ENCODE measurements at places on chromosomes 6 and 20.

DNA sequence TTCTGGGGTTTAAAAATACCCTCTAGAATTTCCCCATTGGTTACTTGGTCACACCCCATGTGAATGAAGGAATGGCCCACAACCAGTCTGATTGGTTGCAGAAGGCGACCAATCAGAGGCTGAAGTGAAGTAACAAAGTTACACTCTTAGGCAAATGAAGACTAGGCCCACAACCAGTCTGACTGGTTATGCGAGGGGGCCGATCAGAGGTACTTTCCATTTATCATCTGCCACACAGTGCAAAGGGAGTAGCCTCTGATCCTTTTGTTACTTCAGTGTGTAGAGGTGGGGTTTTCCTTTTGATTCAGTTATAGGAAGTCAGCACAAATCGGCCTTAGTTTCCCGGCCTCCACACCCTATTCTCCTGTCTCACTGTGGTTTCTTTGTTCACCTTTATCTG, 61.2 kb upstream of the SGK1 start:
- no peak for DNase-seq

GRCh38 chr20:58224974-58225373, 3.5 kb downstream of the ANKRD60 start:
- DNase-seq: no peak

DNA sequence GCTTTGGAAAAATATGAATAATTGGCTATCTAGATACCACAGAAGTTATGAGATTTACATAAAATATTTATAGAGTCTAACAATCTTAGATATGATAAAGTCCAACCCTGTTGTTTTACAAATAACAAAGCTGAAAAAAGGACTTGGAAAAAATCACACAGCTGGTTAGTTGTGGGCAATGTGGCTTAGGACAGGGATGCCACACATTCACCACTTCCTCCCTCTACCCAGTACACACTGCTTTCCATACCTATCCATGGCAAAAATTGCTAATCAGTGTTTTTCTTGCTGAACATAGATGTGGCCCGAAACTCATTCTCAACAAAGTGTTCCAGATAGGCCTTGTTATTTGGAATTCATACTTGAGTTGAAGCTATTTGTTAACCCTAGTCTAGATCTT, 147.3 kb upstream of the BMP5 start:
- DNase-seq: no peak

DNA sequence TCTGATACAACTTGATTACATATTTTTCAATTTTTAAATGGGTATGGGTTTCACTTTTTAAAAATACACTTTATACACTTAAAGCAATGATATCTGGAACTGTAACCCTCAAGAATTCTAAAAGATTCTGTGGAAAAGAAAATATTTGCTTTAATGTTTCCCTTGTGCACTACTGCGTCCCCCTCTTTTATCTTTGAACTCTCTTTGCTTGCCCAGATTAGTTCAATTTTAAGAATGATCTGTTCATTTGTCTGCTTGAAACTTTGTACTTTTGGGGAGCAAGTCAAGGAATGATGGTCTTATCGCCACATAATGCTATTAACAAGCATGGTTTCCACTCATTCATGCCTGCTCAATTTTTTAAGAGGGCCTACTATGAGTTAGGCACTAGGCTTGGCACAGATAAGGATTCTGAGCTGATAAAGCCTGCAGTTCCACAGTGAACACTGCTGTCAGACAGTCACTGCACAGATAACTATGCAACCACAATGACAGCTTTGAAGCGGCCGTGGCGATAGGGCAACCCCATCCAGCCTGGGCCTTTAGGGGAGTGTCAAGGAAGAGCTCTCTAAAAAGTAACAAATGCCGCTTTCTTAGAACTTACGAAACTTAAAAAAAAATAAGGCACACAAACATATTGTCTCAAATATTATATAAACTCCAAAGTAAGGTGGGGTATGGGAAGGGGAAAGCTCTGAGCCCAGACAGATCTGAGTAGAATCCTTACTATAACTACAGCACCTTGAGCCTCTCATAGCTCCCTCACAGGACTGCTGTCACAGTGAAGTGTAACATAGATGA, 29.7 kb downstream of the FYN start:
- DNase-seq: no peak

DNA sequence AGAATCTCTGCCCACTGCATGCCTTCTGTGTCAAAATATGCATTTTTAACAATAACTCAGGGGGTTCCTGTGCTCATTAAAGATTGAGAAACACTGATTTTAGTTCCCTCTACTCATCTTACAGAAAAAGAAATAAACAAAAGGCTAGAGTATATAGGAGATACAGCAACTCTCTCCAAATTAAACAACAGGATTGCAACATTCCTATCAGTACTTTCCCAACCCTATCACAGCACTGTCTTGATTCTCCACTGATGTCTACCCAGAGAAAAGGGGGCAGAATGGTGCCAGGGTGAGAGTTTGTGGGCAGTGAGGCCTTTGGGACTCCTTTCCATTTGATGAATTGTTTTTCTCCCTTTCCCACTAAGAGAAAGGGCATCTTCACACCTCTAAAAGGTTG, 4.7 kb downstream of the OTOR start:
- DNase-seq: no peak

GRCh38 chr6:126063512-126064146, 77.3 kb downstream of the TRMT11 start:
- DNase-seq: no peak

DNA sequence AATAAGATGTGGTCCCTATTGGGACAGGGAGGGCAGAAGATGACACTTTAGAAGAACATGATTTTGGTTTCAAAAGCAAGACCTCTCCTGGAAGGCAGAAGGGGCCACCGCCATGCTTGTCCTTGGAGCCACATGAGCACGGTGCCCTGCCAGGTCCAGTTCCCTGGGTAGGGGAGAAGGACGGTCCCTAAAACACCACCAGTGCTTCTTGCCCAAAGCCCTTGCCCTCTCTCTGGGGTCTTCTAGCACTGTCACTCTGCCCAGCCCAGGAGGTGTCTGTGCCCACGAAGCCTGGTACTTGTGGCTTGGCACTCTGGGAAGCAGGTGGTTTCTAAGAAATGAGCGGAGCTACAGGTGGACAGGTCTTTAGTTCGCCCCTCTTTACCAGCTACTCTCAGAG, 46.0 kb downstream of the PLCG1 start:
- DNase-seq: no peak

- DNase-seq: no peak
These were observed 37.8 kb downstream of the EIF2S2 start for GRCh38 chr20:34074101-34074760.

Data from omental fat pad (tissue), 4 donors.